NCI-H460 (cell line): ENCODE measurements at places on chromosomes 13 and 19.

GRCh38 chr19:51811344-51811743 lies 16.4 kb downstream of the FPR3 start:
- no peak for DNase-seq

DNA sequence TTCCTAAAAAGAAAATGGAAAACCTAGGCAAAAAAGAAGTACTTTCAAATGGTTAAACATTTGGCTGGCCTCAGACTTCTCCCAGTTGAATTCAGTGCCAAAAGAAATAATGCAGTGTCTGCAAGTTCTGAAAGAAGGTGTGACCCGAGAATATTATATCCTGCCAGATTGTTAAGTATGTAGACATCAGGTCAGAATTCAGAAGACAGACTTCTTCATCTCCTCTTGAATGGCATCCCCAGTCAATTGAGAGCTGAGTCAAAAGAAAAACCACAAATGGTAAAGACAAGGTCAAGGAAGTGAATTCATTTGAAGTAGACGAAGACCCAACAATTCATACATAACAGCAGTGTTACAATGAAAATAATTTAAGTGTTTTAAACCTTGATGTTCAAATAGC lies 194.5 kb downstream of the NBEA start:
- no peak for DNase-seq

DNA sequence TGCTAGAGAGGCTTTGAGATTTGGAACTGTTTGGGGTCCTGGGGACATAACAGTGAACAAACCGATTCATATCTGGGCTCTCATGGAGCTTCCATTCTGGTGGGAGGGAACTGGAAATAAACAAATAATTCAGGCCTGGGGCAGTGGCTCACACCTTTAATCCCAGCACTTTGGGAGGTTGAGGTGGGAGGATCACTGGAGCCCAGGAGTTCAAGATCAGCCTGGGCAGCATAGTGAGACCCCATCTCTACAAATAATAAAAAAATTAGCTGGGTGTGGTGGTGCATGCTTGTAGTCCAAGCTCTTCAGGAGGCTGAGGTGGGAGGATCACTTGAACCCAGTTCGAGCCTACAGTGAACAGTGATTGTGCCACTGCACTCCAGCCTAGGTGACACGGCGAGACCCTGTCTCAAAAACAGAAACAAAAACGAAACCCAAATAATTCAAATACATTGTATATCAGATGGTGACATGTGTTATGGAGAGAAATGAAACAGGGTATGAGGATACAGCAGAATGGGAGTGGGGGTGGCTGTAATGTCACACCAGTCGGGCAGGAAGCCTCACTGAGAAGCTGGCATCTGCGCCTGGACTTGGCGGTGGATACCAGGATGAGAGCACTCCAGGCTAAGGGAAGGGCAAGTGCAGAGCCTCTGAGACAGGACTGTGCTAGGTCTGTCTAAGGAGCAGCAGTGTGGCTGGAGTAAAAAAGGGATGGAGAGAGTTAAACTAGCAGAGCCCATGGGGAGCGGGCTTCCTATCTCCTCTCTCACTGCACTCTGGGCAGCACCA lies 131.1 kb upstream of the ZNF536 start:
- no peak for DNase-seq

DNA sequence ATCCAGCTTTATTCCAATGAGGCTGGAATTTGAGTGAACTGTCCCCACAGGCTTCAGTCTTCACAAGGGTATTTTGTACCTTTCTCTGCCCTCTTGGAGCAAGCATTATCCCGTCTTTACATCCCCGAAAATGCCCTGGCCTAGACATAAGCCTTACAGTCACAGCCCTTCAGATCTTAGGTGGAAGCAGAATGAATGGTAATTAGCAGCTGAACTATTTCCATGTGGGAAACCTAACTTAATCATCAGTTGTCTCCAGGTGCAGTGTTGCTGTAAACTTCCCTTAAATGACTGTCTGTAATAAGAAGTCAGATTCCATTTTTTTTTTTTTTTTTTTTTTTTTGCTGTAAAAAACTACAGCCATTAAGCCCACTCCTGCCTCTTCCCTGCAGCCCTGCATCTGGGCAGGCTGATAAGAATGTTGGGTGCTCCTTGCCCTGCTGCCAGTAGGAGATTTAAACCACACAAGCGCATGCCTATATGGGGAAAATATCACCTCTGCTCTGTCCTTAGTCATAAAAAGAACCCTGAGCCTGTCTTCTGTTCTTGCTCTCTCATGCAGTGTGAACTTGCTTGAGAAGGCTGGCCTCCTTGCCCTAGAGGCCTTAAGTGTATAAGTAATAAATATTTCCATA lies 426.8 kb upstream of the SLITRK5 start:
- DNase-seq, result no peak

GRCh38 chr13:21338156-21338555 lies 120.9 kb downstream of the ZDHHC20 start:
- no peak for DNase-seq

DNA sequence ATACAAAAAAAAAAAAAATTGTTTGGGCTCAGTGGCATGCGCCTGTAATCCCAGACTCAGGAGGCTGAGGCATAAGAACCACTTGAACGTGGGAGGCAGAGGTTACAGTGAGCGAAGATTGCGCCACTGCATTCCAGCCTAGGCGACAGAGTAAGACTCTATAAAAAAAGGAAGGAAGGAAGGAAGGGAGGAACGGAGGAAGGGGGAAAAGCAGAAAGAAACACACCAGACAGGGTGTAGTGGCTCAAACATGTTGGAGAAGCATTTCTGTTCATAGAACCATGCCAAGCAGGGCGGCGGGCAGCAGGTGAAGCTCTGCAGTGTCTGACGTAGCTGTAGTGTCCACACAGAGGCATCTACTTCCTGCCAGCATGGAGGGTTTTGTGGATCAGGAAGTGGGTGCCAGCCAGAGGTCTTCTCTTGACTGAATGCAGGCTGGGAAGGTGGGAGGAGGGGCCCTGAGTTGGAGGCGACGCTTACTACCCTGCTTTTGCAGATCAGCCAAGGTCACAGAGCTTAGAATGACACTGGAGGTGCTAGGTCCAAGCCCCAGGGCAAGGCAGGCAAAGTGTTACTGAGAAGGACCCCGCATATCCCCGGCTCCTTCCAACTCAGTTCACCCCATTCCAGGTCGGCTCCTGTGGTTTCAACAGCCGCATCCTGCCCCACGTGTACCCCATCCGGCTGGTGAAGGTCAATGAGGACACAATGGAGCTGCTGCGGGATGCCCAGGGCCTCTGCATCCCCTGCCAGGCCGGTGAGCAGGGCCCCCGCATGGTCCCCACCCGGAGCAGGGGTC lies 11.6 kb upstream of the PGLS start:
- DNase-seq, result no peak

DNA sequence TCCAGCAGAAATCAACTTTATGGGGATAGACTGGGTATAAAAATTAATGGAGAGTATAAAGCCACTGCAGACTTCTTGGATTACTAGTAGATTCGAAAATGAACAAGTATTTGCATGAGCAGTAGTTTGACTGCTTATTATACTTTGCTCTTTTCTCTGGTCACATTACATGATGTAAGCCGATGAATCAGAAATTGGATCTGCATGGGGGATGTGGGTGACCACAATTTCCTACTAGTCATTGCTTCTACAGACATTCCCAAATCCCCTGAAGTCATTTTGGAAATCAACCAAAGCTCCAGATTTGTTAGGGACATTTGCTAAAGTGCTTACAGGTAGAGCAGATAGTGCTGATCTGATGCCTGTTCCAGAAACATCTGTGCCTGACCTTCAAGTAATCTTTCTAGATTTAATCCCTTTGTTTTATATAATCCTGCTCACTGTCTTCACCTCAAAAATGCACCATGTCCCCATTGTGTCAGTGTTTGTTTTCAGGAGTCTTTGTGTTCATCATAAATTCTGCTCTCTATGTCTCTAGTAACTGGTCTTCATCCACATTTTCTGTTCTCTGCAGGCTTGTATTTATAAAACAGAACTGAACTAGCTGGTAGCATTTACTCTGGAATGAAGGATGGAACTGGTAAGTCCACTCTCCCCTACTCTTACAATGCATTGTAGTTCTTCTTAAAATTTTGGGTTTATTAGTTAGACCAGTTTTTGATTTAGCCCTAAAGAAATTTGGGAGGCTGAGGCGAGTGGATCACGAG lies 201.5 kb upstream of the CSNK1A1L start:
- no peak for DNase-seq

GRCh38 chr19:29338480-29338879 lies 125.5 kb upstream of the UQCRFS1 start:
- no peak for DNase-seq
